ENCODE measurements at places on chromosomes 6 and 20.

- DNase-seq = peak; percentile 19
Observed at GRCh38 chr6:155142168-155143028, 121.4 kb upstream of the CLDN20 start.

GRCh38 chr20:62678553-62678952, 30.1 kb upstream of the NTSR1 start:
- no peak for DNase-seq

- no peak for DNase-seq
Observed at GRCh38 chr6:12772416-12772815, 55.8 kb downstream of the PHACTR1 start.

DNA sequence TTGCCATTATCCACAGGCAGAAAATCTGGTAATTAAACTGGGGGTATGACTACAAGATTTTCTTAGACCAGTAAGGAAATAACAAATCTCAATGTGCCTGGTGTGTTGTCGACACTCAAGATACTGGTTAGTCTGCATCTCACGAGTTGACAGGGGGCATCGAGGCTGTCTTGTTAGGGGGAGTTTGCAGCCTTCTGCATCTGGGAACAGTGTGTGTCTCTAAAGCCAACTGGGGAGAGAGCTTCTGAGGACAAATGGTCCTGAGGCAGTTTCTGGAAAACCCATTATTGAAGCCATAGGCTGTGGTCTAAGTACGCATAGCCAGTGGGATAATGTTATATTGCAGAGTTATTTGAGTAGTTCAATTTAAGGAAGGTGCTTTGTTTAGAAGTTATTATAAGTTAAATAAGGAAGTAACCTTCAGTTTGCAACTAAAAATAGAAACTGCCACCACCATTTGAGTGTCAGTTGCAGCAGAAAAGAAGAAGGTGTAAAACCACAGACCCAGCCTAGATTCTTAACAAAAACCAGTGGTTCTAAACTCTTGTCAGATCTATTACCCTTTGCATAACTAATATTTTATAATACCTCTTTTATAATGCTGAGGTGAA, 15.4 kb upstream of the MAPK13 start:
- no peak for DNase-seq

DNA sequence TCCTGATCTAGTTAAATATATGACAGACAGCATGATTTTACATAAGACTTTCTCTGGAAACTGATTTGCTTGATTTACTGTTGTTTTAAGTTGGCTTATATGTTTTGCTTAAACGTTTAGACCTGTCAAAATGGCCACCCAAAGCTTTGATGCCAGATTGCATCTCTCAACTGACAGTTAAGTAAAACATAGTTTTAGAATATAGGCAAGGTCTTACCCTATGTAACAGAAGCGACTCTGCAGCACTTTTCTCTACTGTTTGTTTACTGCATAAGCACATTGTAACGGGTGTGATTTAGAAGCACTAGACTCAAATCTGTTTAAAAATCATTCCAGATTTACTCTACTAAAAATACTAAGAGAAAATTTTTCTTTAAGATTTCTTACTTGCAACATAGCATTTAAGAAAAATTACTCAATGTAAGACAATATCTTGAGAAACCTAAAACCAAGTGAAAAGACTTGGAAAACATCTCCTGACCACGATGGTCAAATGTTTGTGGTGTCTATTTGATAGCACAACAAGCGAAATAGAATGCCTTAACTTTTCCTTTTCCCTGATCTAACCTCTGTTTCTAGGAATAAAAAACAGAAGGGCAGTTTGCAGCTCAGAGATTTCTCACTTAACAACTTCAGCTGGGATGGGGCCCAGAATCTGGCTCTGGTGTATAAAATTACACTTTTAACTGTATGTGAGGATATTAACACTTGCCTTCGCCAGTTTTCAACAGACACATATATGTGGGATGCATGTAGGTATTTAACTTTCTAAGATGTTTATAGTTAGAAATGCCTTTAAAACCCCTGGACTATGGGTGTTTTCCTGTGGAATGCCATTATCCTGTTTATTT, 47.4 kb downstream of the AIG1 start:
- DNase-seq = no peak

DNA sequence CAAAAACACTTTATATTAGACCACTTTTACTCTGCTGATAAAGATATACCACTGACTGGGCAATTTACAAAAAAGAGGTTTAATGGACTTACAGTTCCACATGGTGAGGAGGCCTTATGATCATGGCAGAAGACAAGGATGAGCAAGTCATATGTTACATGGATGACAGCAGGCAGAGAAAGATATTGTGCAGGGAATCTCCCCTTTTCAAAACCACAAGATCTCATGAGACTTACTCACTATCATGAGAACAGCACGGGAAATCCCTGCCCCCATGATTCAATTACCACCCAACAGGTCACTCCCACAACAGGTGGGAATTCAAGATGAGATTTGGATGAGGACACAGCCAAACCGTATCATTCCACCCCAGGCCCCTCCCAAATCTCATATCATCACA, 1383.8 kb upstream of the MAP3K7 start:
- no peak for DNase-seq

- no peak for DNase-seq
Observed at GRCh38 chr20:8427419-8428040, 295.5 kb downstream of the PLCB1 start.

DNA sequence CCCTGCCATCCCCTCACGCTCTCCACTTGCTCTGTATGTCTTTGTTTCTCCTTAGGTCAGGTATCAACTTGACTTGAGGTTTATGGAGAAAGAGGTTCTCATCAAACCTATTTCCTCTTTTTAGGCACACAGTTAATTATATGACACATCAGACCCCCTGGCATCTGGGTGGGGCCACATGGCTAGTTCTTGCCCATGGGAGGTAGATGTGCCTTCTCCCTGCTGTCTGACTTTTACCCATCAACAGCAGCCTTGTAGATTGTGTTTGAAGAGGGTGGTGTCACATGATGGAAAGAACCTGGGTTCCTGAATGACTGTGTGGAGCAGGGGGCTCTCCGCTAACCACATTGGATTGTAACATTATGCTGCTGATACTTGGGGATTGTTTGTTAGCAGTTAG, 7.2 kb upstream of the UQCC2 start:
- DNase-seq = no peak

DNA sequence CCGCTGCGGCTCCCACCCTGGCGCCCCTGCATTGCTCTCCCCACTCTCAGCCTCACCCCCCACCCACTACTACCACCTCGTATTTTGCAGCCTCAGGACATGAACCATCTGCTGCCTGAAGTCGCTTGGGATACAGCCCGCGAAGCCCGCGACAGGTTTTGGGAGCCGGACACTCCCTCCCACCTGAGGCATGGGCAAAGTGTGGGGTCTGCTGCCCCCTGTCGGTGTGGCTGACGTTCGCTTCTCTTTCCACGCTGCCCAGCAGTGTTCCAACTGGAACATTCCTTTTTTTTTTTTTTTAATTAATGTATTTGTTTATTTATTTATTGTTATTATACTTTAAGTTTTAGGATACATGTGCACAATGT, 15.3 kb upstream of the LPA start:
- DNase-seq = no peak

GRCh38 chr20:33784225-33784624, 26.9 kb upstream of the CHMP4B start:
- no peak for DNase-seq

DNA sequence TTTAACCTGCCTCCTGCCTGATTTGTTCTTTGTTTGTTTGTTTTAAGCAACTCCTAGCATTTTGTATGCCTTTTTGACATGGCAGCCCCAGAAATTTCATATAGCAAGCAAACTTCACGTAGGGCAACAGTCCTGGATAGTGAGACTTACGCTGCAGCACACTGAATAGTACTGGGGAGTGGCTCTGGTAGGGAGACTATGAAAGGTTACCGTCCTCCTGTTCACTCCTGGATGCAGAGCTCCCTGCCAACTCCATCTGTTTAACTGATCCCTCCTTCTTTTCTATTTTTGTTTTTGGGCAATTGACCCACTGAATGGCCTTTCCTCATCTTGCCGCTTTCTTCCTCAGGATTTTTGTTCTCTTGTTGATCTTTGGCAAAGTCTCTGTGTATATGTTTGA, 44.5 kb upstream of the BMP6 start:
- DNase-seq = no peak

DNA sequence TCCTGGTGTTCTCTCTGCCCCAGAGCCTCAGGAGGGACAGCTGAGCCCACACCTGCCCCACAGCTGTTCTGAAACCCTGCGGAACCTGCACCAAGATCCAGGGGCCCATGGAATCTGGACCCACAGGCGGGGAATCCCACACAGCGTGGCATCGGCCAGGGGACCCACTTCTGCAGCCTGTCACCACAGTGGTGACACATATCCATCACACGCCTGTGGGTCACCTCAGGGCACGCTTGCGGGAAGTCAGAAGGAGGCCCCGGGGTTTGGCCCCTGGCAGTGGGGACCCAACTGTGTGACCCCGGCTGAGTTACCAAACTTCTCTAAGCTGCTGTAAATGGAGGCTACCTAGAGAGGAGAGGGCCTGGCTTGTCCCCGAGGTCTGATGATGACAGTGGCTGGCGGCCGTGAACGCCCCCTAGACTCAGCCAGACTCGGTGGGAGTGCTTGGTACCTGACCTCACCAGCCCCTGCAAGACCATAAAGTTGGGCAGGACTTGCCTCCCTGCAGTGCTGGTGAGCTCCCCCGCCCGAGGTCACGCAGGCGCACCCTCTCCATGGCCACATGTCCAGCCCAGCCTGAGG, 2.3 kb upstream of the HRH3 start:
- DNase-seq = no peak

GRCh38 chr20:38838326-38838725, 32.8 kb downstream of the PPP1R16B start:
- DNase-seq = no peak

GRCh38 chr6:154445417-154445816, 65.1 kb downstream of the CNKSR3 start:
- no peak for DNase-seq

DNA sequence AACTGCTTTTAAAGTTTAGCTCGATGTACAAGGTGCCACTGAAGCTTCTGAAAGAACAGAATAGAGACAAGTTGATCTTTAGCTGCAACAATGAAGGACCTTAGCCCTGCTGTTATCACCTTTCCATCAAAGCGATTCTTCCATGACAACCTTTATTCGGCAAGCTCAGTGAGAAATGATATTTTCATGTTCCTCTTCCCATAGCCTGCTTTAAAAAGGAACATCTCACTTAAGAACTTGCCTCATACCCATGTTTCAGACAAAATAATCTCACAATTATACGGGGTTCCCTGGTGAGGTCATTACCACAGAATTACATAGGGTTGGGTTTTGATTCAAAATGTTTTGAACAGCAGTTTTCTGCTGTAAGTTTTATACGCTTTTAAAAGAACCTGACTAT, 264.2 kb downstream of the THBS2 start:
- DNase-seq = no peak

- no peak for DNase-seq
Observed at GRCh38 chr20:10502098-10502526, 67.0 kb downstream of the SLX4IP start.

GRCh38 chr6:36638579-36638978, 39.9 kb upstream of the CDKN1A start:
- no peak for DNase-seq

- DNase-seq = no peak
Observed at GRCh38 chr20:12717061-12717460, 291.7 kb upstream of the SPTLC3 start.

DNA sequence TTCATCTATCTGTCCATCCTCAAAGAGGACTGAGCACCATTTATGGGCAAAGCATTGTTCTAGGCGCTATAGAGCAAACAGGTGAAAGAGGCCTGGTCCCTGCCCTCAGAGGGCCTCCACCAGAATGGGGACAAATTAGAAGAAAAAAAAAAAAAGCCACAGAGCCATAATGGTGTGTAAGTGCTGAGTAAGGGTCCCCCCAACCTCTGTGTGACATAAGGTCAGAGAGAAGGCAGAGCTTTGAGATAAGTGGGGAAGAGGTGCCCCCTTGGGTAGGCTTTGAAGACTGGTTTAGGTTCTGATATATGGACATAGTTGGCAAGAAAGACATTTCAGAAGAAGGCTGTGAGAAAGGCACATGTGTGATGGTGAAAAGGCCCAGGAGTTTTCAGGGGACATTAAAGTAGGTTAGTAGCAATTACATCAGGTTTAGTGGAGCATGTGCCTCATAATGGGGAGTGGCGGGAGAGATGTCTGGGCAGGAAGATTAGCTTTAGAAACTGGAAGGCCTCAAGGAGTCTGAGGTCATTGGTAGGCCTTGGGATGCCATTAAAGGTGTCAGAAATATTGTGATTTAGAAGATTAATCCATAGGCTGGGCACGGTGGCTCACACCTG, 15.3 kb upstream of the ZBTB9 start:
- DNase-seq = no peak
